ENCODE measurements at places on chromosomes 12 and 14. TPM values are rescaled to one million over a fixed set of nuclear protein-coding genes. Genes with fewer than 3 reads are reported as not detected.

DNA sequence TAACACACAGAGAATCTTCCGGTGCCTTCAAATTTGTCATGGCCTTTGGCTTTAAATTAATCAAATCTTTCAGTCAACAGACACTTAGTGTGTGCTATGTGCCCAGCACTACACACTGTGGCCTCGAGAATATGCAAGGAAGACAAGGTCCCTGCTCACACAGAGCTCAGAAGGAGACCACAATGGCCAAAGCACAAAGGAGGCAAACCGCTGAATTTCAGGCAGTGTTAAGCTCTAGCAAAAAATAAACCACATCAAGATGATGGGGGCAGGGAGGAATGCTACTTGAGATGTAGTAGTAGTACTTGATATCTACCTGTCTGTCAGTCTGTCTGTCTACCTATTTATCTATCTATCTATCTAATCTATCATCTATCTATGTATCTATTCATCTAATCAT is 227.9 kb downstream of the TMEM132D start:
- no peak for DNase-seq

DNA sequence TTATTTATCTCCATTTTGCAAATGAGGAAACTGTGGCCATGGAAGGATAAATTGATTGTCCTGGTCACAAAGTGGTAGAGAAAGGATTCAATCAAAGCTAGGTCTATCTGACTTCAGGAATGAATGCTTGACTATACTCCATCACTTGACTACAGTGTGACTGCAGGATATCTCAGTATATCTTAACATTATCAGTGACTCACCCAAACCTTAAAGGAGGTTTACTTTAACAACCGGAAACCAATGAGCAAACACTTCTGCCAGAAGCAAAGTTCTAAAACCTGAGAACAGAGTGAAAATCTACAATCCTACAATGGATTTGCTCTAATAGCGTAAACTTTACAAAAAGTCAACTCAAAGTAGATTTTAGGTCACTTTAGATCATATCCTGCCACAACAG is 277.0 kb downstream of the CEP128 start:
- DNase-seq = no peak

DNA sequence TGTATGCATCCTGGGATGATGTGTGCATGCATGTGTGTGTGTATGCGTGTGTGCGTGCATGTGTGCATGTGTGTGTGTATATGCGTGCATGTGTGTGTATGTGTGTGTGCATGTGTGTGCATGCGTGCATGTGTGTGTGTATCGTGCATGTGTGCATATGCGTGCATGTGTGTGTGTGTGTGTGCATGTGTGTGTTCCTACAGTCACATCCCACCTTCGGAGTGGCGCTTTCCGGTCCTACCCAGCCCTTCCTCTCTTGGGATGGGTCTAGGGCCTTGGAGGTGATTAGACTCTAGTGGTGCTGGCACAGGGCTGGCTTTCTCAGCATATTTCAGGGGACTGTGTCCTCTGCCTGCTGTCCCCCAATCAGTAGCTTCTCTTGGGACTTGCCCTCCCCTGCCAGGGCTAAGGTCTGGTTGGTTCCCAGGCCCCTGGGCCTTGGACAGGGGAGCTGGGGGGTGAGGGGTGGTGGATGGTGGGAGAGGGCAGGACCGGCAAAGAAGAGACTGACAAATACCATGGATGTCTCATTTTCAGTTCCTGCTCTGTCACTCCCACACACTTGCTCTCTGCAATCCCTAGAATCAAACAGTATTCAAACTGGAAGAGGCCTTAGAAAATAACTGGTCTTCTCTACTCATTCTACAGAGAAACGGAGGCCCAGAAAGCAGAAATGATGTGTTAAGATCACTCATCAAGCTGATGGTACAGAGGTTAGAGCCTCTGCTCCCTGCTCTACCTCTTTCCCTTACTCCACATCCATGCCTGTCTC is 21.9 kb upstream of the FAIM2 start:
- no peak for DNase-seq

GRCh38 chr14:77303417-77304156 is 17.1 kb downstream of the POMT2 start:
- DNase-seq = no peak

ARHGAP9 gene
- 153 TPM for polyA plus RNA-seq

GRCh38 chr14:74035556-74035955 is 16.4 kb downstream of the BBOF1 start:
- no peak for DNase-seq

PLBD1 gene
- 2.3 TPM for polyA plus RNA-seq

SOX5 gene
- polyA plus RNA-seq = 3.0 TPM

GRCh38 chr12:32230613-32230993 is 124.0 kb downstream of the BICD1 start:
- DNase-seq = no peak

DNA sequence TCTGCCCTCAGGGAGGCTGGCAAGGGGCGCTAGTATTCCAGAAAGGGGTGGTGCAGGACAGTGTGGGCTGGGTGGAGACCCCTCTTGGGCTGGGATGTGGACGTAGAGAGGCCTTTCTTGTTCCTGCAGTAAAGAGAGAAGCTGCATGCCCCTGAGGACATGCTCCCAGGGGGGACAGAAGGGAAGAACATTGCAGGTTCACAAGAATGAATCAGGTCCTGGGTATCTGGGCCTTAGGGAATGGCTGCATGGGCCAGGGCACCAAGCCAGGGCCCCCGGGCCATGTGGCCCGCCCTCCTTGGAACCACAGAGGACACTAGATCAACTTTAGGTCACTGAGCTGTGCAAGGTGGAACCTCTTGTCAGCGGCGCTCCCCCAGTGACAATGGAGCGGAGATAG is 51.8 kb downstream of the ZNF664 start:
- DNase-seq = no peak

CD4 gene
- 1.6 TPM for polyA plus RNA-seq

NOP9 gene
- polyA plus RNA-seq = 0.83 TPM

GDF11 gene
- polyA plus RNA-seq = 0.41 TPM

- DNase-seq = no peak
These were observed 45.5 kb upstream of the ERGIC2 start for GRCh38 chr12:29426498-29426897.

EPYC gene
- not detected for polyA plus RNA-seq

DNA sequence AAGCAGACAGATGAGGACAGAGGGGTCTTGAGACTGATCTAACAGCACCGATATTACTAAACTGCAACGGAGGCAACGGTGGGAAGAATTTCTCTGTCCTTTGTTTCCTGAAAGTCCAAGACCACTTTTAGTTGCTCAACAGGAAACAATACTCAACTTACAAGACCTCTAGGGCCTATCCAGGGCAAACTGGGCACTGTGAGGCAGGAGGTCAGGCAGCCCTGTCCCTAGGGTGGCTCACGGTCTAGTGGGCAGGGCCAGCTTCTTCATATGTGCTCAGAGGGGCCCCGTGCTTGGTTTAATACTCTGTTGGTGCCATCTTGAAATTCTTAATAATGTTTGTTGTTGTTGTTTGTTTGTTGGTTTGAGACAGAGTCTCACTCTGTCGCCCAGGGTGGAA is 14.2 kb downstream of the SSH1 start:
- no peak for DNase-seq

B4GALNT3 gene
- polyA plus RNA-seq = 0.29 TPM

- no peak for DNase-seq
These were observed 666 bp upstream of the DERA start for GRCh38 chr12:15910468-15910863.

TMEM233 gene
- not detected for polyA plus RNA-seq

DNA sequence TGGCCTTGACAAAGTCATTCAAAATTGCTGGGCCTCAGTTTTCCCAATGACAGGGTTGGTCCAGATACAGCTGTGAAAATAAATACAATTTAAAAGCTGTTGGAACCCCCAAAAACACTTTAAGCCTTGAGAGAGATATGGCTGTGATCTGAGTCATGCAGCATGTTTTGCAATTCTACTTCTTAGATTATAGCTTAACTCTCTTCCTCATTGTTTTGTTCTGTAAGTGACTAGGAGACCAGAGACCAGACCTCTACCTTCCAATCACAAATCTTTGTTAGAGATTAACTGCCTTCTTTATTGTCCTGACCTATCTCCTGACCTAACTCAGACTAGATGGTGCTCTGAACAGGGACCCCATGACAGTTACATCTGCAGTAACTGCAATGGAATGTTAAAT is 198.1 kb downstream of the STXBP6 start:
- DNase-seq = no peak

- DNase-seq = no peak
These were observed 333.8 kb downstream of the KCNH5 start for GRCh38 chr14:62711351-62712023.

DNA sequence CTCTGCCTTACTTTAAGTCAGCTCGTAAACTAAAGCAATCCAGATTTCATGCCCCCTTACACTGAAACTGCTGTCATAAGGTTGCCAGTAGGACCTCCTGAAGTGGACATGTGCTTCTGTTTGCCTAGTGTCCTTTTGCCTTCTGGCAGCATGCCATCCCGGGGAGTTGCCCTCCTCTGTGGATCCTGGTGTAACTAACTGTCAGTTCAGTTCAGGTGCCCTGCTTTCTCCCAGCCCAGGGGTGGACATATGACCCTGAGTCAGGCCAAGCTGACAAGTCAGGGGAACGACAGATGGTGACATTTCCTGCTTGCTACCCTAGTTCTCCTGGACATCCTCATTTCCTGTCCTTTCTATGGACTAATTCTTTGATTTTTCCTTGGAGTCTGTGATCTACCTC is 25.6 kb downstream of the AKAP6 start:
- DNase-seq = no peak

IL26 gene
- not detected for polyA plus RNA-seq

GRCh38 chr14:24311837-24312615 is 724 bp downstream of the LTB4R start:
- no peak for DNase-seq

- no peak for DNase-seq
These were observed 207.5 kb downstream of the EXOC5 start for GRCh38 chr14:57061009-57061711.

DNA sequence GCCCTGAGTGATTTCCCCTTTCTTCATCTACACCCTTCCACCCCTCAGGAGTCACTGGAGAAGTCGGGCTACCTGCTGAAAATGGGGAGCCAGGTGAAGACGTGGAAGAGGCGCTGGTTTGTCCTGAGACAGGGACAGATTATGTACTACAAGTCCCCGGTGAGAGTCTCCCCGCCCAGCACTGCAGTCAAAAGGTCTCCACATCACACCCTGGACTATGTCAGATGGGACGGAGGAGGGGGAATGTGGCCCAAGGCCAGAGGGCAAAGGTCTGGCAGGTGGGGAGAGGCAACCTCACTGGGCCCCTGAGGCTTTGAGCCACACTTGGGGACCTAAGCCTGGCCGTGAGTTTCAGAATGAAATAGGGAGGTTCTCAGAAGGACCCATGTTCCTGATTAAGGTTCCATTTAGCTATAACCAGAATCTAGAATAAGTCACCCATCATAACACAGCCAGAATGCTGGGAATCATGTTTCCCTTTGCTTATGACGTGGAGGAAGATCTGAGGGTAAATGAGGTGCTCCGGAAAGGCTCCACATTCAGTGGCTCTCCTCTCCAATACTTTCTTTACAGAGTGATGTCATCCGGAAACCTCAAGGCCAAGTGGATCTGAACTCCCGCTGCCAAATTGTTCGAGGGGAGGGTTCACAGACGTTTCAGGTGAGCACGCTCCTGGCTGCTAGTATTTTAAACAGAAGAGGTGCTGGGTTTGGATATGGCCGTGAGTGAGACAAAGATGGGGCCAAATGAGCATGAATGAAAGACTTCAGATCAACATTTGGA is 26.6 kb downstream of the PIGH start:
- no peak for DNase-seq

GRCh38 chr12:130754234-130754901 is 38.3 kb upstream of the RIMBP2 start:
- no peak for DNase-seq

- no peak for DNase-seq
These were observed 18.1 kb downstream of the TAMALIN start for GRCh38 chr12:52024845-52025230.

Measured in naive B cell (primary cell).